Right lung (tissue), 10 donors: ENCODE measurements at places on chromosomes 13 and 19. TPM values are rescaled to one million over a fixed set of nuclear protein-coding genes. Genes with fewer than 3 reads are reported as not detected.

GRCh38 chr13:71752775-71753513 is 114.1 kb downstream of the DACH1 start:
- no peak for DNase-seq

SHISA2 gene
- 45.2 TPM for polyA plus RNA-seq

ZNF256 gene
- 9.6 TPM for polyA plus RNA-seq

ALOX5AP gene
- polyA plus RNA-seq = 4.5 TPM

DNA sequence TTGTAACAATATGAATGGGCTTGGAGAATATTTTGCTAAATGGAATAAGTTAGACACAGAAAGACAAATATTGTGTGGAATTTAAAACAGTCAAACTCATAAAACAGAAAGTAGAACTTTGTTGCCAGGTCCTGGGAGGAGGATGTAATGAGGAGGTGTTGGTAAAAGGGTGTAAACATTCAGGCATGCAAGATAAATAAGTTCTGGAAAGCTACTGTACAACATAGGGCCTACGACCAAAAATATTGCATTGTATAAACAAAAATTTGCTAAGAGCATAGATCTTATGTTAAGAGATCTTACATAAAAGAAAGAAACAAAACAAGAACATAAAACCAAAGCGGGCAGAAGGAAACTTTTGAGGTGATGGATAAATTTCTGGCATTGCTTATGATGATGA is 1907.8 kb upstream of the PCDH20 start:
- no peak for DNase-seq

GNA15 gene
- 1.7 TPM for polyA plus RNA-seq
